CD4-positive, alpha-beta T cell treated with Interleukin-12 subunit alpha and Interleukin-12 subunit beta, for 1 hour (primary cell): ENCODE measurements at places on chromosomes 3 and 15.

GRCh38 chr15:52805351-52806283 lies 15.5 kb upstream of the ONECUT1 start:
- no peak for DNase-seq

GRCh38 chr15:63044645-63045464 lies 2.3 kb downstream of the TPM1 start:
- no peak for DNase-seq

DNA sequence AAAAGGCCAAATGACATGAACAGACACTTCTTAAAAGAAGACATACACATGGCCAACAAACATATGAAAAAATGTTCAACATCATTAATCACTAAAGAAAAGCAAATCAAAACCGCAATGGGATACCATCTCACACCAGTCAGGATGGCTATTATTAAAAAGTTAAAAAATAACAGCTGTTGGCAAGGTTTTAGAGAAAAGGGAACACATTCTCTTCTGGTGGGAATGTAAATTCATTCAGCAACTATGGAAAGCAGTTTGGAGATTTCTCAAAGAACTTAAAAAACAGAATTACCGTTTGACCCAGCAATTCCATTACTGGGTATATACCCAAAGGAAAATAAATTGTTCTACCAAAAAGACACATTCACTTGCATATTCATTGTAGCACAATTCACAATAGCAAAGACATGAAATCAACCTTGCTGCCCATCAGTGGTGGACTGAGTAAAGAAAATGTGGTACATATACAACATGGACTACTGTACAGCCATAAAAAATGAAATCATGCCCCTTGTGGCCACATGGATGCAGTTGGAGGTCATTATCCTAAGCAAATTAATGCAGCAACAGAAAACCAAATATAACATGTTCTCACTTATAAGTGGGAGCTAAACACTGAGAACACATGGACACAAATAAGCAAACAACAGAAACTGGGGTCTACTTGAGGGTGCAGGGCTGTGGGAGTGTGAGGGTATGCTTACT lies 190.7 kb upstream of the MCTP2 start:
- DNase-seq, result no peak

DNA sequence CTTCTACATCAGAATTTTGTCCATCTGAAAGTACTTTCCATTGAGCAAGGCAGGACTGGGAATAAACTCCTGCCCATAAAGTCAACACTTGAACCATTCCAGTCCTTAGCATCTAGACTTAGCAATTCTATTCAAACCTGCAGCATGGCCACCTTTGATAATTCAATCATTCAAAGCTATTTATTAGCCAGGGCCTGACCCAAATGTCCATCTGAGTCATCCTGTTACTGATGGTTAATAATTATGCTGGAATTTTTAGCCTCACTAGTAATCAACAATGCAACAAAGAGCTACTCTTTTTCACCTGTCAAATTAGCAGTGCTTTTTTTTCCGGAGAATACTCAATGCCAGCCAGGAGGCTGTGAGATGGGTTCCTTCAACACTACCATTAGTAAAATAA lies 72.7 kb upstream of the SNRK start:
- no peak for DNase-seq

DNA sequence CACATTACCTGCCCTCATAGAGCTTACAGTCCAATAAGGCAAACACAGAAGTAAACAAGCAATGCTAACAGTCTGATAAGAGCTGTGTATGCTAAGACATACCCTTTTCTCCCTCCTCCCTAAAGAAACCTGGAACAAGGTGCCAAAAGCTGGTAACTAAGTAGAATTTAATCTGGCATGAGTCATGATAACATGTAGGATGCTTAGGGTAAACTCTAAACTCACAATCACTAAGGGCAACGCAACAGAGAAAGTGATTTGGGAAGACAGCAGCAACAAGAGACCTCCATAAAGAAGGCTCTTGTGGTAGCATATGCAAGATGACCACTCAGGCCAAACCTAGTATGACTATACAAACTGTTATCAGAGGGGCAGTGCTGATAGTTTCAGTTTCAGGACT lies 55.5 kb downstream of the MYO1E start:
- DNase-seq, result no peak
